ENCODE measurements at places on chromosomes 16 and 17. TPM values are rescaled to one million over a fixed set of nuclear protein-coding genes. Genes with fewer than 3 reads are reported as not detected.

DNA sequence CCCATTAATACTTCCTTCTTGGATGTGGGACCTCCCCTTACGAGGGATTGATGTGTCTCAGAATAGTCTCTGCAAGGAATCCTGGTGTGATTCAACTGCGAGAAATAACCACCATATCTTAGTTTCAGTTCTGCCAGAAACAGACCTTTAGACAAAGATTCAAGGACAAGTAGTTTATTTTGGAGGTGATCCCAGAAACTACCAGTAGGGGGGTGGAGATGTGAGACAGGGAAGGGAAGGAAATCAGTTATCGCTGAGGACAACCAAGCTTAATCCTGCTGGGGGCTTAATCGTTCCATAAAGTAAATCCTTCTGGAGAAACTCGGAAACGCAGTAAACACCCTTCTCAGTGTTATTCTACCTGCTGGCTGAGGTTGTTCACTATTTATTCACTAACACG, 5.0 kb upstream of the SDR42E1 start:
- DNase-seq, result no peak

GRCh38 chr16:87046235-87046634, 271.0 kb downstream of the C16orf95 start:
- no peak for DNase-seq

- no peak for DNase-seq
Measured at GRCh38 chr17:6470146-6470718, 26.0 kb downstream of the PIMREG start.

- no peak for DNase-seq
Measured at GRCh38 chr16:58518083-58518979, 3.0 kb downstream of the SETD6 start.

- DNase-seq, result no peak
Measured at GRCh38 chr17:77741109-77741508, 217.4 kb upstream of the TNRC6C start.

DNA sequence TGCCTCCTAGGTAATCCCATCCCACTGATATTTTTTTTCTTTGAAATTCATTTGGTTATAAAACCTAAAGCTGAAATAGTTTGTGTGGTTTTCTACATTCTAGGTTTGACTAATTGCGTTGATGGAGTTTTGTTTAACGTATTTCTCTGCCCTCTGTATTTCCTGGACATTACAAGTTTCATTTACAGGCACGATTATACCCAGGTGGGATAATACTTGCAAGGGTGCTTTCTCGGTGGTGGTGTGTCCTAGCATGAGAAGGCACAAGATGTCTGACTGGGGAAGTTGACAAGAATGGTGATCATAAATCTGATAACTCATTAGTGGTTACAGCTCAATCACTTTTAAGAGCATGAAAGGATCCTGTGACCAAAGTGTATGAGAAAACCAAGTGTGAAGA, 45.0 kb downstream of the DYNLRB2 start:
- DNase-seq, result no peak

DNA sequence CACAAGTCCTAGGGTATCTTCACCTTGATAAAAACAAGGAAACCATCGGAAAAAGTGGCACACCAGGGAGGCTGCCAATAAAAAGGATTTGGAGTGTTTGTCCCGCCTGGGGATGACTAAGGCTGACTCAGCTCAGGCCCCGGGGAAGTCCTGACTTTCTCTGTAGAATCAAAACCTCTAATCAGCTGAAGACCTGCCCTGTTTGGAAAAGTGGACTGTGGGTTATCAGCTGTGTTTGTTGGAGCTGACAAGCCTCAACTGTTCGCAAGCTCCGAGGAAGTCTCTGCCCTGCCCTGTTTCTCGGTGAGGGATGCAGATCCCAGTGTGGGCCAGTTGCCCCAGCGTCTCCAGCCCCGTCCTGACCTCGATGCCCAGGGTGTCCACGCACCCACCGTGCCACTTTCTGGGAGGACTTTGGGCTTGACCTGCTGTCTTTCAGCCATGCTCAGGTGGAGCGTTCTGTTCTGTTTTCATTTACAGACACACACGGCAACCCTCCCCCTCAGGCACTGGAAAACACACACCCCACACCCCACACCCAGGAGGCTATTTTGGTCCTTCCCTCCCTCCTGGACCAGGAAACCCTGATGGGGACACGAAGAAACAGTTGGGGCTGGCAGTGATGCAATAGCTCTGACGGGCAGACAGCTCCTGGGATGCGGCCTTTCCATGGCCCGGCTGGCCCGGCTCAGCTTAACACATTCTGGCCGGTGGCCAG, 27.6 kb upstream of the PITPNA start:
- DNase-seq, result peak; percentile 90

The TPSAB1 gene
- polyA plus RNA-seq, result 0.12 TPM

DNA sequence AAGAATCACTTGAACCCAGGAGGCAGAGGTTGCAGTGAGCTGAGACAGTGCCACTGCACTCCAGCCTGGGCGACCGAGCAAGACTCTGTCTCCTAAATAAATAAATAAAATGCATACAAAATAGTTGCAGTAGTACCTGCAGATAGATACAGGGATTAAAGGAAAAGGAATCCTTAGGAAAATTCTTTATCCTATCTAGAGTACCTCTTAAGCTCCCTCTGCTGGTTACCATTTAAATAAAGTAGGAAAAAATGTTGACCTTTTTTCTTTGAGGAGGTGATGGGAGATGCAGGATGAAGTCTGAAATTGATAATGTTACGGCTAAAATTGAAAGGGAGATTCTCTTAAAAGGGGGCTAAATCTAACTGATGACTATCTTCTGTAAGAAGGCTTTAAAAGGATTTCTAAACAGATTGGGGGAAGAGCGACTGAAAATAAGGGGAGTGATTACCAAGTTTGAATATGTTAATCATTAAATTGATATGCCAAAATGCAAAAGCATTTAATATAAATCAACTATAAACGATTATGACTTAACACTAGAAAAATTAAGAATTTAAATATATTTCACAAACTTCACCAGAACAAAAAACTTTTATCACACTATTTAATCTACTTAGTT, 29.4 kb downstream of the C16orf87 start:
- peak; percentile 43 for DNase-seq

DNA sequence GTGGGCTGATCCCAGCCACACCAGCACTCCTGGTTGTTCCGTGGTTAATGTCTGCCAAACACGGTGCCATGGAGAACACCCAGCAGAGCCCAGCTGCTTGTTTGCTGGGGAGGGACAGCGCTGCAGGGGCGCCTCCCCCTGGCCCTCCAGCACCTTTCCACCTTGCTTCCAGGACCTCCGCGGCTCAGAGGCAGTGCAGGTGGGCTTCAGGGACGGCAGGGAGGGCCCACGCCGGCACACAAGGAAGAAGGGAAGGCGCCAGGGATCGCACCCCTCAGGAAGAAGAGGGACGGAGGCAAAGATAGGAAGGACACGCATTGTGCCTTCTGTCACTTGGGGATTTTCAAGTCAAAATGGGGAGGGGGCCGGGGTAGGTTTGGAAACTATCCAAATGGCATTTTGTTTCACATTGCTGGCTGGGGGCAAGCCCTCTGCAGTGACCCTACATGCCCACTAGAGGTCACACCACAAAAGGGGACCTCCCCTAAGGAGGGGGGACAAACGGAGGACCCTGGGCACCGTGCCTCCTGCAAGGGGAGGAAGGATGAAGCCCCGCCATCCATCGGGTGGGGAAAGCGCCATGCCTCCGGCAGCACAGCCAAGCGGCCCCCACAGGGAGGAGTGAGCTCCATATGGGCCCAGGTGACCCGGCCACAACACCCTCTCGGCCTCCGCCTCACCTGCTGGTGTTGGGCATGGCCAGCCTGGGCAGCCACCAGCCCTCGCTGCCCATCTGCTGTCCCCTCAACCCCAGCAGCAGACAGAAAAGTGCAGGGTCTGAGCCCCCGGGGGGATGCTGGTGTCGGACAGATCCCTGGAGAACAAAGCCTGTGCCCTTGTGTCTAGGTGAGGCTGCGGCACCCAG, 7.5 kb upstream of the C16orf95 start:
- DNase-seq, result peak; percentile 46

- no peak for DNase-seq
Measured at GRCh38 chr17:75001915-75002843, 10.3 kb upstream of the MRPL58 start.

The CACNA1H gene
- 3.0 TPM for polyA plus RNA-seq

DNA sequence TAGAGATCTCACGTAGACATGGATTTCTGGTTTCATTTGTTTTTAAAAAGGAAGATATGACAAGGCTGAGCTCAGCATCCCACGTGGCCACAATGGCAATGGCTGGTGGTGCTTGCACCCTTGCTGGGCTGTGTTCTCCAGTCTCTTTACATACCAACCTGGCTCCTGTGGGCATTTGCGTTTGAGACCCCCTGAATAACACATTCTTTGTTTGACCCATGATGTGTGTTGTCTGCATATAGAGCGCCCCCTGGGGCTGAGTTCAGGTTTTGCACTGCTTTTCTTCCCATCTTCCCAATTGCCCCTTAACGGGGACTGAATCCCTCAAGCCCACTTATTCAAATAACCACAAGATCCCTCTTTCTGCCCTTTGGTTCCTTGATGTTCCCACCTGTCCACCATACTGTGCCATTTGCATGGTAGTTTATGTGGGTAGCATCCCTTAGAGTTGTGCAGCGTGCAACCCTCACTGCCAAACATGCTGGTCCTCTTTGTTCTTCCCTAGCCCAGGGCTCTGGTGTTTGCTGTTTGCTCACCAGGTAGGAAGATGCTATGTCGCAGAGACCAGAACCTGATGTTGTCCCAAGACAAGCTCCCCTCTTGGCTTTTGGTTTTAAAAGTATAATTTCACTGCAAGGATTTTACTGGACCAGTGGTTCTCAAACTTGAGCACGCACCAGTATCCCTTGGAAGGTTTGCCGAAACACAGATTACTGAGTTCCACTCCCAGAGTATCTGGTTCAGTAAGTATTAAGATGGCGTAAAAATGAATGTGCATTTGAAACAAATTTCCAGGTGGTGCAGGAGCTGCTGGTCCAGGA, 38.5 kb upstream of the NKD1 start:
- peak; percentile 50 for DNase-seq

- no peak for DNase-seq
Measured at GRCh38 chr17:48439875-48440505, 10.0 kb upstream of the SKAP1 start.

DNA sequence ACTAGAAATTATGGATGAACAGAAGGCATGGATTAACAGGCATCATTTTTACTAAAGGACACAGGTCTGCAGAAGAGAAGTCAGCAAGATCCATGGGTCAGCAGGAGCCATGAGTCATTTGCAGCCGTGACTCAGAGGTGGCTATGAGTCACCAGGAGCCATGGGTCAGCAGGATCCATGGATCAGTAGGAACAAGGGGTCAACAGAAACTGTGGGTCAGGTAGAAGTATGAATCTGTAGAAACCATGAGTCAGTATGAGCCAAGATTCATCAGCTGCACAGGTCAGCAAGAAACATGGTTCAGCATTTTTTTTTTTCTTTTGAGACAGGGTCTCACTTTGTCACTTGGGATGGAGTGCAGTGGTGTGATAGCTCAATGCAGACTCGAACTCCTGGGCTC, 58.2 kb upstream of the HS3ST4 start:
- peak; percentile 70 for DNase-seq

The RAC3 gene
- polyA plus RNA-seq, result 24.1 TPM

The PPP1R1B gene
- polyA plus RNA-seq, result 0.18 TPM

The ADAT1 gene
- 18.4 TPM for polyA plus RNA-seq

- DNase-seq, result no peak
Measured at GRCh38 chr17:1561420-1562175, 994 bp downstream of the PITPNA start.

DNA sequence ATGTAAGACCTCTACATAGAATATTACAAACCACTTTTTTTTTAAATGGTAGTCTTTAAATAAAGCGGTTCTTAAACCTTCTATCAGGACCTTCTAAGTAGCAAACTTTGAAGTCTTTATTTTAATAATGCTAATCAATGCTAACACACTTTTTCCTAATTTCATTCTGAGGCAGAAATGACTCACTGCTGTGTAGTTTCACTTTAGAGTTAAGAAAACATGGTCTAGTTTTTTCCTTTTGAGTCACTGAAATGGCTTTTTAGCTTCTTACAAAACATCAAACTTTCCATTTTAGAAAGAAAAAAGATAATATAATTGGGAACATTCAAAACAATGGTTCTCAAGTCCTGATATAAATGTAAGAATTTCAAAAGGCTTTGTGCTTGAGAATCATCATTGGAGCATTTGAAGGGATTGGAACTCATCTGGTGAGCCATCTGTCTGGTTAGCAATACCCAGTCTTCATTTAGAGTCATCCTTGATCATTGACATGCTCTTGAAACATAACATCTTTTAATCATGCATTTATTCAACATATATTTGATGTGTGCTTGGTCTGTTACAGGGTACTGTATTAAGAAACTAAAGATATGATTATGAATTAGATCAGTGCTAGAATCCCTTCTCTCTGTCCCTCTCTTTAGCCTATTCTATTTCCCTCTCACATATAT, 258.3 kb upstream of the MON1B start:
- DNase-seq, result no peak

- DNase-seq, result no peak
Measured at GRCh38 chr17:55783684-55784245, 32.9 kb downstream of the PCTP start.

GRCh38 chr16:3732171-3732570, 14.8 kb upstream of the TRAP1 start:
- no peak for DNase-seq

GRCh38 chr16:17453364-17454038, 17.3 kb downstream of the XYLT1 start:
- no peak for DNase-seq

DNA sequence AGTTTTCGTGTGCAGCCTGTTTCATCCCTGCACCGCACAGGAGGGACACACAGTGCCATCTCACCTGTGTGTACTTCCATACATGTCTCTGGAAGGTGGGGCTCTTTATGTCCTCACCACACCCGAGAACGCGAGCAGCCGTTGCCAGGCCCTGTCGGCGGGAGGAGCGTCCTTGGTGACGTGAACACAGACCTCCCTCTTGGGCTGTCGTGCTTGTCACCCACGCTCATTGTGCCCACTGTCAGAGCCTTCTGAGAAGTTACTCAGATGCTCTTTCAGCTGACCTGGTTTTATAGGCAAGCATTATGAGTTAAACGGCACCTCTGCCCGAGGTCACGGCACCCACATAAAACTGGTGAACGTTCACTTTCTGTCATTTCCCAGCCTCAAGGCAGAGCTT, 40.2 kb downstream of the ZNF750 start:
- DNase-seq, result no peak

GRCh38 chr17:36946726-36947091, 2.0 kb upstream of the AATF start:
- no peak for DNase-seq

The SPATA22 gene
- polyA plus RNA-seq, result not detected

DNA sequence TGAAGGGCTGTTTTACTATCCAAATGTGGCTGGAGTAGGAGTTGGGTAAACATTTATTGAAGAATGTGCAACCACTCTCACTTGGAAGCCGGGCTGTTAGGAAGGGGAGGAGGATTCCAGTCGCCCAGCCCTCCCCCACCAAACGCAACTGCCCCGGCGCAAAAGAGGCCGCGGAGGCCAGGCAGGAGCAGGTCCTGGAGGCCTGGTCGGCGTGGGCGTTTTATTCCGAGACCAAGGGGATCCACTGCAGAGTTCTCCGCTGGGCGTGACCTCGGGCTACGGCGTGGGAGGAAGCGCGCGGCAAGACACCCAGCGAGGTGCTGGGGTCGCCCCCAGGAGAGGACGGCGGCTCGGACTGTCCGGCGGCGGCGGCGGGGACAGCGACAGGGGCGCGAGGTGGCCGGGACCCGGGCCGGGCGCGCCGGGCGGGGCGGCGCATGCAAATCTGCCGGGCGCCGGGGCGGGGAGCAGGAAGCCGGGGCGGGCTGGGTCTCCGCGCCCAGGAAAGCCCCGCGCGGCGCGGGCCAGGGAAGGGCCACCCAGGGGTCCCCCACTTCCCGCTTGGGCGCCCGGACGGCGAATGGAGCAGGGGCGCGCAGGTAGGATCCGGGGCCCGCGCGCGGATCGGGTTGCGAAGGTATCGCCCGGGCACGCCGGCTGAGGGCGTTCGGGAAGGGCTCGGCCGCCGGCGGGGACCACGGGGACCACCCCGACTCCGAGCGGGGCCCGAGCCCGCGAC, at the start of gene IL4R:
Gene IL4R (plus strand): TSS at position 553 of the 739 bp plus-strand sequence. CDS start 26,230 bp downstream, outside the sequence.
- peak; percentile 94 for DNase-seq

Measured in HepG2 (cell line).